ENCODE measurements at places on chromosomes 1 and 21.

GRCh38 chr1:41568204-41568603 is 83.7 kb upstream of the EDN2 start:
- DNase-seq = no peak

GRCh38 chr1:10935246-10935645 is 77.2 kb upstream of the TARDBP start:
- no peak for DNase-seq

- no peak for DNase-seq
Measured at GRCh38 chr21:37642493-37642892, 273.8 kb downstream of the KCNJ6 start.

- no peak for DNase-seq
Measured at GRCh38 chr1:59105548-59106507, 191.1 kb upstream of the FGGY start.

- DNase-seq = no peak
Measured at GRCh38 chr21:45421071-45421845, 16.3 kb downstream of the COL18A1 start.

DNA sequence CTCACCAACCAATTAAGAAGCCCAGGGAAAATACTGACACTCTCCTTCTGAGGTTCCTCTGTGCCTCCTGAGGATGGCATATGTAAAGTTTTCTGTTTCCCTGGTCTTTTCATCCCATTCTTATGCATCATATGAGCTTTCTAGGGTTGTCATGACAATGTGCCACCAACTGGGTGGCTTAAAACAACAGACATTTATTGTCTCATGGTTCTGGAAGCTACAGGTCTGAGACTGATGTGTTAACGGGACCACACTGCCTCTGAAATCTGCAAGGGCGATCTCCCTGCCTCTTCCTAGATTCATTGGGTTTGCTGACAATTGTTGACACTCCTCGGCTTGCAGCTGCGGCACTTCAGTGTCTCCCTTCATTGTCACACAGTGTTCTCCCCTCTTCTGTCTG is 308.4 kb downstream of the RGS7 start:
- no peak for DNase-seq

DNA sequence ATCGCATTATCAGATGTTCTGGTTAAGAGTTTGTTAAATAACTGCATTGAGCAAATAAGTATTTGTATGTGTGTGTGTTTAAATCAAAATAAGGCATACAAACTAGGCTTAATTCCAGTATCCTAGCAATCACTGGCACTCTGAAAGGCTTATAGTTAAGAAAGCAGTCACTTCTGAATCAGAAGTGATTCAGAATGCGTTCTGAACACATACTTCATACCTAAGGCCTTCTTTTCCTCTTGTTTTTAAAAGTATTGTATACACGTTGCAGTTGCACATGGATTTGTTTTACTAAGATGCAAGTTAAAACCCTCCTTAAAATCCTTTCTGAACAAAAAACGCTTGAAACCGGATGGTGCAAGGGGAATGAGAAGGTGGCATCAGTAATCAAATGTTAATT is 238.4 kb upstream of the DMRTA2 start:
- peak; percentile 57 for DNase-seq

GRCh38 chr1:67609577-67610341 is 75.2 kb upstream of the GADD45A start:
- no peak for DNase-seq

GRCh38 chr1:242847390-242847993 is 323.0 kb upstream of the PLD5 start:
- peak; percentile 9 for DNase-seq

- no peak for DNase-seq
Measured at GRCh38 chr1:224521904-224522734, 87.5 kb upstream of the WDR26 start.

- no peak for DNase-seq
Measured at GRCh38 chr1:74818661-74819456, 85.9 kb downstream of the TYW3 start.

- no peak for DNase-seq
Measured at GRCh38 chr1:61808968-61809367, 66.7 kb downstream of the PATJ start.

DNA sequence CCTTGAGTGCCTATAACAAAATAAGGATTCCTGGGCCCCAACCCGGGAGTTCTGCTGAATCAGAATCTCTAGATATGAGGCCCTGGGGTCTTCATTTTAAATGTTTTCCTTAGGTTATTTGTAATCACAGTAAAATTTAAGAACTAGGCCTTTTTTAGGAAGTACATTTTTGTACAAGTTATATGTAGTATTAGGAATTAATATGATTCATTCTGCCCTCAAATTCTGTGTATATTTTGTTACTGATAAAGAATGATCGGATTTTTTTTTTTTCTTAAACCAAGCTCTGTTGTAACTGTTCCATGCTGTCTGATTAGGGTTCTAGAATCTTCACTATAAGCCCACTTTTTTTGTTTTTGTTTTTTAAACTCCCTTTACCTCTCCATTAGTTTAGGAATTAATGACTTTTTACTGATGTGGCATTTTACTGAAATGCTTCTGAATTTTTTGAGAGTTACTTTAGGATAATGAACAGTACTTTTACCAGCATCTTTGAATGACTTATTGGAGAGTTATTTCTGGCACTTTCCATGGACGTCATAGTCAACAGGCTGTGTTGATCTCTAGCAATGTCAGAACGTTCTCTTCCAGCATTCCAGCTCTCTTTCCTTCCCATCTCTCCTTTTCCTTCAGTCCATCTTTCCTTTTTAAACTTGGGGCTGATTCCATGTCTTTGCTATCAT is 48.3 kb downstream of the CLIC4 start:
- DNase-seq = peak; percentile 89

GRCh38 chr21:35796844-35797243 is 263.5 kb downstream of the SETD4 start:
- DNase-seq = no peak

DNA sequence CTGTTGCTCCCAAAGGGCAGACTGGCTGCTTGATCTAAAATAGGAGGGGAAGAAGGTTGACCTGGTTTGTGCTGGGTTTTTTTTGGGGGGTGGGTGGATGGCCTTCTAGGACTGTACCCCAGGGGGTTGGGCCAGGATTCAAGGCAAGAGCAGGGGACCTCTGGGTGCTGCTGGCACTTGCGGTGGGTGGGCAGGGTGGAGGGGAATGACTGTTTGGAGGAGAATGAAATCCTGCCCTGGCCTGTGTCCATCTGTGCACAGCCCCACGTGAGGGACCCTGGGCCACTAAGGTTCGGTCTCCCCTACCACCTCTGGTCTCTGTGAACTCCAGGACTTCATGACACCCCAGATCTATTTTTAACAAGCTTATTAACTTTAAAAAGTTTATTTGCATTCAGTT is 414.2 kb downstream of the PTPRU start:
- DNase-seq = no peak

- DNase-seq = no peak
Measured at GRCh38 chr1:168960595-168960994, 145.9 kb upstream of the ATP1B1 start.

GRCh38 chr1:94675373-94675772 is 133.8 kb upstream of the F3 start:
- peak; percentile 88 for DNase-seq

- no peak for DNase-seq
Measured at GRCh38 chr1:18925279-18925678, 22.9 kb upstream of the ALDH4A1 start.

- no peak for DNase-seq
Measured at GRCh38 chr1:99306056-99306455, 41.8 kb downstream of the PLPPR4 start.

GRCh38 chr1:9717193-9718005 is 65.9 kb downstream of the PIK3CD start:
- no peak for DNase-seq

Data from amniotic epithelial cell (primary cell).